Activated naive CD4-positive, alpha-beta T cell (primary cell): ENCODE measurements at places on chromosomes 3 and 15.

DNA sequence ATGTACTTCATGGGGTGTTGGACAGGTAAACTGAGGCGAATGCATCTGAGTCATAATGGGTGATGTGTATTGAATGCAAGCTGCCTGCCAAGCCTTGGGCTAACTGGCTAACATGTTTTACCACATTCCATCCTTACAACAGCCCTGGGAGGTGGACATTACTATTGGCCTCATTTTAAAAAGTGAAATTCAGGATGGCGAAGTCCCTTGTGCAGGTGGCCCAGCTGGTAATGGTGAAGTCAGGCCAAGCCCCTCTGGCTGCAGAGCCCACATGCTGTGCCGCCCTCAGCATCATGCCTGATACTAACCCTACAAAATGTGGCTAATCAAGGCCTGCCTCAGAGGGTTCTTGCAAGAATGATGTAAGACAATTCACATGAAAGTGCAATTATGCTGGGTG is 60.0 kb upstream of the CHD2 start:
- DNase-seq, result no peak

DNA sequence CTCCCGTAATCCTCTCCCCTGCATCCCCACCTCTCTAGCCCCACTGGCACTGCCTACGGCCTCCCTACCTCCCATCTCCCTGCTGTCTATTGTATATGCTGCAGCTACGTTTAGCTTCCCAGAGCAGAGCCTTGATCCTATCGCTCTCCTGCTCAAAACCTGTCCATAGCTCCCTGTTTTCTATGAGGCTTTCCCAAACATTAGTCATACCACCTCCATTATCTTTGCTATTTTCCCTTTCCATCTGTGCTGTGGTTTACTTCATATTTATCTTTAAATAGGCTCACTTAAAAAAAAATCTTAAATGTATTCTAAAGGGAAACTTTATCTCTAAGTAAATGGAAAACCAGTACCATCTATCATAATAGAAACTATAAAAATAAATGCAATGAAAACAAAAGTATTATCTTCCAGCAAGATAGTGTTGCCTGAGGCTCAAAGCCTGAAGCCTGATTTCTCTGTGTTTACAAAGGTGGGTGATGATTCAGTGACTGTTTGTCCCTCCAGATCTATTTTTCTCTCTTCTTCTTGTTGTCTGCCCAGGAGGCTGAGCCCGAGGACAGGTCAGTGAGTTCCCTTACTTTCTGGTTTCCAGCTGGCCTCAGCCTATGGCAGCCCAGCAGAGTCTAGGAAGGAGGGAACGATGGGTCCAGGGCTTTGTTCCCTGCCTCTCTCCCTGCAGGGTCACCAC is 397.1 kb upstream of the CFAP20DC start:
- DNase-seq, result no peak

DNA sequence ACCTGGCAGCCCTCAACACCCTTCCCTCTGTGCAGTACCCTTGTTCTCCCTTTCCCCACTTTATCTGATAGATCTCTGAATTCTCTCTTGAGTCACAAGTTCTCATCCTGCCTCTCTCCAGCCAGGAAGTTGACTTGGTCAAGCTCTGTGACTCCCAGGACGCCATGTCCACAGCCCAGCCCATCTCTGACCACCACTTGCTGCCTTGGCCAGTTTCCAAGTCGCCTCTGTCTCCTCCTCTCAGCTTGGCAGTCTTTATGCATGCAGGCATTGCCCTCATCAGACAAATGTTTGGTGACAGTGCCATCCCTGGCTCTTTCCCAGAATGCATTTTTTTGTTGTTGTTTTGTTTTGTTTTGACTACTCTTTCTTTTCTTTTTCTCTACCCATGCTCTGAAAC is 25.7 kb downstream of the ZNF35 start:
- no peak for DNase-seq

GRCh38 chr3:28669870-28670269 is 321.2 kb upstream of the AZI2 start:
- DNase-seq, result no peak

DNA sequence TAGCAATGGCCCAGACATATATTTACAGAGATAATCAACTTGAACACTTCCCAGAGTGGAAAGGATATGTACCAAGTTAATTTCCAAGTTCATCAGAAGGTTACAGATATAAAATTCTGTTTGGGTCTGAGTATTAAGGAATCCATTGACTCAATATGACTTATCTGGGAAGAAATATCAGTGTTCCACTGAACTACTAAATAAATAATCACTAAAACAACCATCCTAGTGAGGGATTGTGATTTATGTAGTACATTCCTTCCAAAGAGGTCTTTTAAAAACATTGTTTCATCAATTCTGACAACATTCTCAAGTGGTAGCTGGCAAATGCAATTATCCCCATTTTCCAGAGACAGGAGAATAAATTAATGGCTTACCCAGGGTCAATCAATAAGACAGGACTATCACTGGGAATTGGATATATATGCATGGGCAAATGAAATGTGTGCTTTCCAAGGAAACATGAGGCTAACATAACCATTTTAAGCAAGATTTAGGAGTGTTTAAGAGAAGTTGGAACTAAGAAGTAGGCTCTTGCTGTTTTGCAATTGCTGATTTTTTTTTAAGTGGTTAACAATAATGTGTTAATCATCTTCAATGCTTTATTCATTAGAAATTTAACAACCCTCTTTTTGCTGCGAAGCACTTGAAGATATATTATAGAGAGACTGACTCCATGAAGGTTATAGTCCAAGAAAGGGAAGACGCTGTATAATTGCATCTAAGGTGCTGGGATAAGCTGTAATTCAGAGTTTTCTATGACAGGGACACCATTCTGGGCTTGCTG is 37.9 kb downstream of the SLC9A9 start:
- DNase-seq, result no peak

DNA sequence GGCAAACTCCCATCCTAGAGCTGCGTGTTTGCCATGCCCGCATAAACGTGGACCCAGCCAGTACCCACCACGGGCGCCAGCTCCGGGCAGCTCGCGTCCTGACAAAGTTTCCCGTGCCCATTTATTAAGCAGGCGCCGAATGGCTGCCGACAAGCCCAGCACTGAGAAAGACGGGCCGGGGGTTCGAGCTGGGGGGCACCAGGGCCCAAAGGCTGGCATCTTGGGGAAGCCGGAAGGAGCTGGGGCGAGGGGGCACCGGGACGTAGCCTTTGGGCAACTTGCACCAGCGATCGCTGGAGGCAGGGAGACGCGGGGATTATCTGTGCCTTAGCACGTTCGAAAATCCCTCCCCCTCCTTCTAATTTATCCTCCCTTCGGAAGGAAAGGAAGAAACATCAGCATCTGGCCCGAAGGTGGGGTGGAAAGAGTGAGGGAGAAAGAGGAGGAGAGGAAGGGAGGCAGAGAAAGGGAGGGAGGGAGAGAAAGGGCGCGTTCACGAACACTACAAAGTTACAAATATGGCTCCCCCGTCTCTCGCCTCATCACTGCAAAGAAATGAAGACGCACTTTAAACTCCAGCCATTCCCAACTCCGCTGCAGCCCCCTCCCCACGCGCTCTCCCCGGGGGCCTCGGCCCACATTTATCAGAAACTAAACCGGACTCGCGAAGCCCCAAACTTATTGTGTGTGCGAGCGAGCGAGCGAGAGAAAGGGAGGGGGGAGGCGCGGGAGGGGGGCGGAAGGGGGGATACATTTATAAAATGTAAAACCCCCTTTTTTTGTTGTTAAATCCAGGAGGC is 1.0 kb downstream of the ANP32A start:
- peak; percentile 44 for DNase-seq

DNA sequence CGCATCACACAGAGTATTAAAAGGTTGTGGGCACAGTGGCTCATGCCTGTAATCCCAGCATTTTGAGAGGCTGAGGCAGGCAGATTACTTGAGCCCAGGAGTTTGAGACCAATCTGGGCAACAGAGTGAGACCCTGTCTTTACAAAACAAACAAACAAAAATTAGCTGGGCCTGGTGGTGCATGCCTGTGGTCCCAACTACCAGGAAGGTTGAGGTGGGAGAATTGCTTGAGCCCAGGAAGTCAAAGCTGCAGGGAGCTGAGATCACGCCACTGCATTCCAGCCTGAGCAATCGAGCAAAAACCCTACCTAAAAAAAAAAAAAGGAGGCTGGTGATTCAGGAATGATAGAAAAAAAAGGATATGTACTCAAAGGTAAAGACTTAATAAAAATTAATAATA is 28.2 kb upstream of the ST6GAL1 start:
- no peak for DNase-seq

GRCh38 chr3:63338351-63338750 is 60.2 kb downstream of the SYNPR start:
- DNase-seq, result no peak
